ENCODE measurements at places on chromosomes 5 and 9.

GRCh38 chr5:61301341-61302199, 30.5 kb upstream of the ZSWIM6 start:
- no peak for DNase-seq

DNA sequence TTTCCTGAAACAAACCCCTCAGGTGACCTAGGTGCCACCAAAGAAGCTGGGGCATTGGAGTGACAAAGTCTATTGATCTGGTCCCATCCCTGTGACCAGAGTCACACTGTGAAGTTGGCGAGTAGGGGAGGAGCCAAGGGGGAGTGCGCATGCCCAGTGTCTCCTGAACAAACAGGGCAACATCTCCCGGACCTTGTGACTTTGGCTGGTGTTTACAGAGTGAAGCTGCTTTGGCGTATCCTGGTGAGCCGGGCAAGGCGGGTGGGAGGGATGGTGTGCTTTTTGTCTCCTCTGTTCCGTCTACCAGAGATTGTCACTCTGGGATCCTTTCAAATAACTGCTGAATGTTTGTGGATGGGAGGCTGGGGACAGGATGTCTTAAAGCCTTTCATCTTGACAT, 204.5 kb downstream of the HSPA4 start:
- DNase-seq: no peak

- no peak for DNase-seq
Observed at GRCh38 chr5:144254552-144254951, 83.9 kb downstream of the KCTD16 start.

- DNase-seq: no peak
Observed at GRCh38 chr5:8701251-8701650, 832.3 kb downstream of the MTRR start.

- no peak for DNase-seq
Observed at GRCh38 chr9:120378680-120379079, 201.3 kb downstream of the CDK5RAP2 start.

Data from GM23338 (cell line).